ENCODE measurements at places on chromosomes 13 and 19. TPM values are rescaled to one million over a fixed set of nuclear protein-coding genes. Genes with fewer than 3 reads are reported as not detected.

DNA sequence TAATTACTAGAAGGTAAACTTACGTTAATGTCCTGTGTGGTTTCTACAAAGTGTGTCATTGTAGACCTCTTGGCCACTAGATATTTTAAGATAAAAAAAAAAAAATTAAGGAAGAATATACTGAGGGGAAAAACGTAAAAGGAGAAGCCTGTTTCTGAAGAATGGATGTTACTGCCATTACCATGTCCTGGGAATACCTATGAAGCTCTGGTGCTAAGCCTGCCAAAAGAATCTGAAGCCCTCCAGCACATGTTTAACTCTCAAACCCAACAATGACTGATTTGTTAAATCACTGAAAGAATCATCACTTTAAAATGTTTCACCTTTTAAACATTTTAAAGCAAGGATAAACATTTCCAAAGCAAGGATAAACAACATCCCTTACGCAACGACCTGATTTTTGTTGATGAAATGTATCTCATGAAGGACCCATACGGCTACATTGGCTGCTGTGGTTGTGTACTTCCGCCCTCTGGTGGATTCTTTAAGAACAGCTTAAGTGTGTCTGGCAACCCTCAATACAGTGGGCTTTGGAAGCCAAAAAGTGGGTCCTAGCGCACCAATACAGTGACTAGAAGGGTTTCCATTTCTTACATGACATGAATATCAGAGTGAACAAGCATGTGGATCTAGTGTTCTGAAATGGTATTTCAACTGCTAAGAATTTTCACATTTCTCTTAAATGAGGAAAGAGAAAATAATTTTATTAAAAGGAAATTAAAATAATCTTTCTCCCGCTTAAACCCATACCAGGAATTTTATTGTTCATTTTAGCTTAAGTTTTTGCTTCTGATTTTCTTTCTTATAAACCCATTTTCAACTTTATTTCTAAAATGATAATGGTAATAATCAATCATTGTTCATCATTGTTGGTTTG lies 74.5 kb upstream of the RAP2A start:
- peak; percentile 33 for DNase-seq

DNA sequence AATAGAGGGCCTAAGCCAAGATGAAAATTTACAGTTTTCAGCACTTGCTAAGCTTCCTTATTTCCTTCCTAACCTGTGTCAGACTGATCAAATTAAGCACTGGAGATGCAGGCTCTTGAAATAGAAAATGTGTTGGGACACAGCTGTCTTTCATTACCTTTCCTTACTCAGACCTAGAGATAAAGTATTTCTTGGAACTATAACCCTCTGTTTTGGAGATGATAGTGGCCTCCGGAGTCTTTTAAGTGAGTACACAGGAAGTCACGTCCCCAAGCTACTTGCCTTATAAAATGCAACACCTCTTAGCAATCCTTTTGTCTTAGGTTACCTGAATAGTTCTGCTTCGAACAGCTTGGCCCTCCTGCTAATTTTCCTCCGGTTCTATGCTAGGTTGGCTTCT lies 12.4 kb upstream of the AKAP11 start:
- DNase-seq, result peak; percentile 72

DNA sequence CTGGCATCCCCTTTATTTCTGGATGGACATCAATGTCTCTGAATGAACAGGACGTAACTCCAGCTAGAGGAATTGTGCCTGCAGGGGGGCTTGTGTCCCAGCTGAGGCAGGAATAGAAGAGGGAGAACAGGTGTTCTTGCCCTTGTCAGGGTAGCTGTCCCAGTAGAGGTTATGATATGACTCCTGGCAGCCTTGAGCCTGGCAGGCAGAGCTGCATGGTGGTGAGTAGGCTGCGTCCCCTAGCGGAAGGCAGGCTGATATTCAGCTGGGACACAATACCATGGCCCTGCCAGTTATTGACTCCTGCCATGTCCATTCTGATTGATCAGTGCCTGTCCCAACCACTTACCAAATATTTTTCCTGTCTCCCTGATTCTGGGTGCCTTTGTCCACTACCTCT lies 197.2 kb downstream of the RAP2A start:
- DNase-seq, result peak; percentile 4

DNA sequence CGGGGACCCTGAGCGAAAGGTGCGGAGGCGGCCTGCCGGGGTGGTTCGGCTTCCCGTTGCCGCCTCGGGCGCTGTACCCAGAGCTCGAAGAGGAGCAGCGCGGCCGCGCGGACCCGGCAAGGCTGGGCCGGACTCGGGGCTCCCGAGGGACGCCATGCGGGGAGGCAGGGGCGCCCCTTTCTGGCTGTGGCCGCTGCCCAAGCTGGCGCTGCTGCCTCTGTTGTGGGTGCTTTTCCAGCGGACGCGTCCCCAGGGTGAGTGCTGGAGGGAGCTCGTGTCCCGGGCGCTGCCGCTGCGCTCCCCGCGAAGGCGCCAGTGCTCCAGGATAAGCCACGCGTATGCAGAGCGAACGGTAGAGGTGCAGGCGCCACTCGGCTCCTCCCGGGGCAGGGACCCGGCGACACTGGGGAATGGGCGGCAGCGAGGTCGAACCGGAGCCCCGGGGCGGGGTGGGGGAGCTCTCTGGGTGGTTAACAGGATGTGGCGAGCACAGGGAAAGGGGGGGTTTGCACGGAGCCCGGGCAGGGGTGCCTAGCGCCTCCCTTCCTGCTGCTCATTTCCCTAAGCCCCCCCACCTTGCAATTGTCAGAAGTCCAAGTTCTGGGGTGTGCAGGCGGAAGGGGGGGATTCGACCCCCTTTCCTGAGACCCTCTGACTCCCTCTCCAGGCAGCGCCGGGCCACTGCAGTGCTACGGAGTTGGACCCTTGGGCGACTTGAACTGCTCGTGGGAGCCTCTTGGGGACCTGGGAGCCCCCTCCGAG lies at the start of gene IL27RA:
Gene IL27RA, plus strand, starts transcription at position 44 of the 762 bp plus-strand sequence. Its CDS starts 111 bp downstream, at position 155.
- DNase-seq, result peak; percentile 88

DNA sequence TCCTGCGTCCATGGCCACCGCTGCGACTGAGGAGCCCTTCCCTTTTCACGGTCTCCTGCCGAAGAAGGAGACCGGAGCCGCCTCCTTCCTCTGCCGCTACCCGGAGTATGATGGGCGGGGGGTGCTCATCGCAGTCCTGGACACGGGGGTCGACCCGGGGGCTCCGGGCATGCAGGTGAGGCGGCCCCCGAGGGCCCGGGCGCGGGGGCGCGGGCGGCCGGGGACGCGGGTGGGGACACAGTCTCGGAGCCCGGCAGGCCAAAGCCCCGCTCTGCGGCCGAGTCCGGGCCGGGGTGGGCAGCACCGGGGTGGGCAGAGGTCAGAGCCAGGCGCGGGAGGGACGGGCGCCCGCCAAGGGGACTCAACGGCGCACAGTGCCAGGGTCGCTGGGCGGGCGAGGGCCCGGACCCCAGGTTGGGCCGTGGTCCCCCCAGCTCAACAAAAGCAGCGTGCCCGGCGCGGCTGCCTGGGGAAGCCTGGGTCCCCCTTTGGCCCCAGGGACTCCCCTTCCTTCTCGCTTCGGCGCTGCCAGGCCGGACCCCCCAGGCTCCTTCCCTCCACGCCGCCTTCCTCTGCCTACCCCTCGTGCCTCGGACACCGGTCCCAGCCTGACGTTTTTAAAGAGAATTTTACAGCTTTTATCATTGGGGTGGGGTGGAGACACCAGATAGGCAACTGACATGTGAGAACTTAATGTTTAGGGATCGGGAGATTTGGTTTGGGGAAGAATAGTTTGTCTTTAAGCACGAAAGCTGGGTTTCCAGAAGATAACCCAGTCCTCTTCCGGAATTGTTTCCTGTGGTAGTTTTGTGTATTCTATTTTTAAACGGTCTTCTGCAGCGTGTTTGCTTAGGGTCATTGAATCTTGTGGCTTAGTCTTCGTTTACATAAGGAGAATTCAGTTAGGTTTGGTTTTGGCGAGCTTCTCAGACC lies 509 bp downstream of the TPP2 start:
- peak; percentile 49 for DNase-seq

GRCh38 chr19:14035706-14036105 lies 4.1 kb downstream of the IL27RA start:
- DNase-seq, result no peak

GRCh38 chr13:91406619-91407018 lies 8.2 kb downstream of the GPC5 start:
- DNase-seq, result peak; percentile 87

DNA sequence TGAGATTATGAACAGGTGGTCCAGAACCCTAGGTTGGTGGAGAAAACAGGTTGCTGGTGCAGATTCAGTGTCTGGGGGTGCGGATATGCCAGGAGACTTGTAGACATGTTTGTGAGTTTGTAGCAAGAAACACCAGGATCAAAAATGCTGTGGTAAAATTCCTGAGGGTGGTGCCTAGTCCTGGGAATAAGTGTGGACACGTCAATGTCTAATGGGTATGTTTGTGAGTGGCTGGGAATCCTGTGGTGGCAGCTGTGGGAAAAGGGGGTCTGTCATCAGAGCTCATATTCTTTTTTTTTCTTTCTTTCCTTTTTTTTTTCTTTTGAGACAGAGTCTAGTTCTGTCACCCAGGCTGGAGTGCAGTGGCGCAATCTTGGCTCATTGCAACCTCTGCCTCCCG lies 7.2 kb downstream of the ZNF708 start:
- no peak for DNase-seq

GRCh38 chr13:59413126-59413525 lies 750.6 kb downstream of the DIAPH3 start:
- DNase-seq, result no peak

- DNase-seq, result no peak
Observed at GRCh38 chr13:99334221-99334620, 27.0 kb upstream of the GPR183 start.

GRCh38 chr13:23632741-23633140 lies 62.5 kb downstream of the TNFRSF19 start:
- no peak for DNase-seq

DNA sequence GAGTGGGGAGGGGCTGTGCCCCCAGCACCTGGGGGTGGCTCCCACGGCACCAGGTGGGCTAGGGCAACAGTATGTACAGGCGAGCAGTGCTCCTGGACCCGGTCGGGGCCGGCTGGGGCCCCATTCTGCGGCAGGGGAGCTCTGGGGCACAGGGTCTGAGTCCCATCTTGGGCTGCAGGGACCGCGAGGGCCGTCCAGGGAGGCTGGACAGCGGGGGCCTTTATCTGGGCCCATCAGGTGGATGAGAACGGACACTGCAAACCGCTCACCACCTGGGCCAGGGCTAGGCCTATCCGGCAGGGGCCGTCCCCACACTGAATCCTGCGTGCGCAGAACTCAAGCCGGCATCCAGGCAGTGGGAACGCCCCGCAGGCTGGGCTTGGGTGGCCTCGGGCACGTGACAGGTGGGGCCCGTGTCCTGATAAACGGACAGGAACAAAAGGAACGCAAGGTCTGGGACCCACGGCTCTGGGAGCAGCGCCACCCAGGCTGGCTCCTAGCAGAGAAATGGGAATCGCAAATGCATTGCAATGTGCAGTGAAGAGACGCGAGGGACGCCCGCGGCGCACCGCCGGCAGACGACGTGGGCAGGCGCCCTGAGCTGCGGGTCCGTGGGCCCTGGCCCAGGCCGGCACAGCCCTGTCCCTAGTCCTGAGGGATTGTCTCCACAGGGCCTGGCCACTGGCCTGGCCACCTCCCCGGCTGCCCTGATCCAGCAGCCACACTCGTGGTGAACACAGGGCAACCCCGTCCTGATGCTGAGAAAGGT lies 29.7 kb downstream of the BTBD2 start:
- no peak for DNase-seq

SHISA7 gene
- total RNA-seq, result 0.34 TPM

ATP4A gene
- not detected for total RNA-seq

All from K562 (cell line).